Stomach (tissue), 19 donors: ENCODE measurements at places on chromosomes 2 and 18. TPM values are rescaled to one million over a fixed set of nuclear protein-coding genes. Genes with fewer than 3 reads are reported as not detected.

The FER1L5 gene
- 0.73 TPM for total RNA-seq

The EVA1A gene
- total RNA-seq = not detected

The PXDN gene
- 24.9 TPM for total RNA-seq

The PCARE gene
- total RNA-seq = not detected

- no peak overlapping the region for H3K27ac ChIP-seq
- DNase-seq = no peak
- no peaks in the 10 kb centered on the region for H3K36me3 ChIP-seq
These were observed 135.8 kb upstream of the DSEL start for GRCh38 chr18:67652288-67652687.

- no peak for DNase-seq
- no peaks in the 10 kb centered on the region for H3K4me1 ChIP-seq
- H3K36me3 ChIP-seq = no peaks in the 10 kb centered on the region
- no peaks in the 10 kb centered on the region for H3K27me3 ChIP-seq
- no peak overlapping the region for H3K4me3 ChIP-seq
These were observed 110.9 kb downstream of the NAB1 start for GRCh38 chr2:190759749-190760213.

DNA sequence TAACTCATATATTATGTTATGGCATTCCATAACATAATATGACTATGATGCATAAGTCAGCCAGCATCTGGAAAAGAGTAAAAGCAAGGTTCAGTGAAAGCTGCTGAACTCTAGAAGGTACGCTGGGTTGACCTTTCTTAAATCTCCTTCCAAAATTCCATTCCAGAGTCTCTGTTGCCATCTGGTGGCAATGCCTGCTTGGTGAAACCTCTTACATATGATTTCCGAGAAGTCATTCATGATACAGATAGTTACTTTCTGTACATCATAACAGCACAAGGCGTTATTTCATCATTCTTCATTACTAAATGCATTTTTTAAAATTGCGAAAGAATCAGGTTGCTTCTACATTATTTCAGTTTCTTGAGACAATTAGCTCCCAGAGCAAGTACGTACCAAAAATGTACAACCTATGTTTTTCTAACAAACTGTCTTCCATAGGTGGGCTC, 7.0 kb upstream of the EPG5 start:
- DNase-seq = peak; percentile 81
- peak overlapping the region; percentile 29 for H3K27ac ChIP-seq
- no peaks in the 10 kb centered on the region for H3K36me3 ChIP-seq
- no peak overlapping the region for H3K4me3 ChIP-seq
- no peaks in the 10 kb centered on the region for H3K4me1 ChIP-seq

- H3K36me3 ChIP-seq = peaks cover 16% of the 10 kb centered on the region
- H3K4me3 ChIP-seq = no peak overlapping the region
- H3K4me1 ChIP-seq = peaks cover 19% of the 10 kb centered on the region
- no peaks in the 10 kb centered on the region for H3K27me3 ChIP-seq
These were observed 6.3 kb downstream of the THNSL2 start for GRCh38 chr2:88176352-88176984.

DNA sequence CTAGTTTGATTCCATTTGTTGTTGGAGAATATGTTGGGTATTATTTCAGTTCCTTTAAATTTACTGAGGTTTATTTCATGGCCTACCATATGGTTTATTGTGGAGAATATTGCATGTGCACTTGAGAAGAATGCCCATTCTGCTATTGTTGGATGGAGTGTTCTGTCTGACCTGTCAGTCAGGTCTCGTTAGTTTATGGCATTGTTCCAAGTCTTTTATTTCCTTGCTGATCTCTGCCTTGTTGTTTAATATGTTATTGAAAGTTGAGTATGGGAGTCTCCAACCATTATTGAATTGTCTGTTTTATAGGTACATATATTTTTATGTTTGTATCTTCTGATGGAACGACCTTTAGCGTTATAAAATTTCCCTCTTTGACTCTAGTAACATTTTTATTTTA, 86.3 kb downstream of the PTPN4 start:
- H3K4me3 ChIP-seq = no peak overlapping the region
- DNase-seq = no peak
- no peaks in the 10 kb centered on the region for H3K4me1 ChIP-seq
- no peaks in the 10 kb centered on the region for H3K27me3 ChIP-seq

- DNase-seq = peak; percentile 16
- peaks cover 9% of the 10 kb centered on the region for H3K4me1 ChIP-seq
- no peak overlapping the region for H3K4me3 ChIP-seq
- H3K36me3 ChIP-seq = no peaks in the 10 kb centered on the region
- H3K27me3 ChIP-seq = no peaks in the 10 kb centered on the region
These were observed 35.4 kb upstream of the ITGAV start for GRCh38 chr2:186554429-186554828.

DNA sequence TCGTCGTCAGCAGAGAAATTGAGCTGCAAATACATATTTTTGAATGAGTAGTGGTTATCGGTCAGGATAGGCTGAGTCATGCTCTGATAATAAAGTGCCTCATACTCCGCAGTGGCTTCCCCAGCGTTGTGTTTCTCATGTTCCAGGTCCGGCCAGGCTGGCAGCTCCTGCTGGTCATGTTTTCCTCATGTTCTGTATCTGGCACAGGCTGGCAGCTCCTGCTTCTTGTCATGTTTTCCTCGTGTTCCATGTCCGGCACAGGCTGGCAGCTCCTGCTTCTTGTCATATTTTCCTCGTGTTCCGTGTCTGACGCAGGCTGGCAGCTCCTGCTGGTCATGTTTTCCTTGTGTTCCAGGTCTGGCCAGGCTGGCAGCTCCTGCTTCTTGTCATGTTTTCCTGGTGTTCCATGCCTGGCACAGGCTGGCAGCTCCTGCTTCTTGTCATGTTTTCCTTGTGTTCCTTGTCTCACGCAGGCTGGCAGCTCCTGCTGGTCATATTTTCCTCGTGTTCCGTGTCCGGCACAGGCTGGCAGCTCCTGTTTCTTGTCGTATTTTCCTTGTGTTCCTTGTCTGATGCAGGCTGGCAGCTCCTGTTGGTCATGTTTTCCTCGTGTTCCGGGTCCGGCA, 148.9 kb downstream of the ATP9B start:
- H3K4me3 ChIP-seq = no peak overlapping the region
- H3K36me3 ChIP-seq = peaks cover 13% of the 10 kb centered on the region
- peak overlapping the region; percentile 26 for H3K27ac ChIP-seq
- peak; percentile 69 for DNase-seq

GRCh38 chr2:197707316-197708213, 2.4 kb downstream of the MARS2 start:
- no peak for DNase-seq
- no peak overlapping the region for H3K27ac ChIP-seq
- peaks cover 6% of the 10 kb centered on the region for H3K36me3 ChIP-seq
- H3K27me3 ChIP-seq = no peaks in the 10 kb centered on the region
- peaks cover 31% of the 10 kb centered on the region for H3K4me1 ChIP-seq
- peak overlapping the region; percentile 81 for H3K4me3 ChIP-seq

DNA sequence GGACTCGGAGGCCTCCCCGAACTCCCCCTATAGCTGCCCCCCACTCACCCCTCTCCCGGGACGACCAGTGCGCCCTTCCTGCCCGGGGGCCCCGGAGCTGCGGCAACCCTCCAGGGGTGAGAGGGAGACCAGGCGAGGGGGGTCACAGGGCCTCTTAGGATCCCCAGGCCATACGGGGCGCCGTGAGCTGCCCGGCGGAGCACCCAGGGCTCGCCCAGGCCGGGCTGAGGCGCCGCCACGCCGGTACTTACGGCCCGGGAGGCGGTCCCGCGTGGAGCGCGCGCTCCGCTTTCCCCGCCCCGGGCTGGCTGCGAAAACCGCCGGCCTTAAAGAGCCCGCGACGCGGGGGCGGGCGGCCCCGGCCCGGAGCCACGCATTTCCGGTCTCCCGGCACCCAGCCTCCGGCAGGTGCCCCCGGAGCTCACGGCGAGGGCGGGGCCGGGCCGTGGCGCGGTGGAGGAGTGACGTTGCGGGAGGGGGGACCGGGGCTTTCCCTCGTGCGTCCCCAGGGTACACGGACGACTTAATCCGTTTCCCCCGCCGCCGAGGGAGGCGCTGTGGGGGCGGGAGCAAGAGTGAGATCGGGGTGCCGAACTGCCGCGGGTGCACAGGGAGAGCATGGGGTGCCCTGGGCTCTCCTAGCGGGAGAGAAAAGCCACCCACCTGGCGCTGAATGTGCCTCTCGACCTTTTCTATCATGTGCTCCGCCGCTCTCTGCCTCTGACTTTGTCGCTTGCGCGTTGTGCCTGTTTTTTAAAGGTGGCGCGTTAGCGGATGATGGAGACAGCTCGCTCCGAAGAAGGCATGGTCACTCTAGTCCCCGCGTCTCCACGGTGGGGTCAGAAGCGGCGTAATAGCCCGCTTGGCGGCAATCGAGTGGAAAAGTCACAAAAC, at the start of gene METTL21A:
Gene METTL21A, minus strand, starts transcription at position 381 of the 894 bp plus-strand sequence. CDS start 1,019 bp downstream, outside the sequence.
- H3K27ac ChIP-seq = peak within 1 kb of the TSS; percentile 96
- H3K4me1 ChIP-seq = peaks cover 44% of the 10 kb centered on the region
- peaks cover 5% of the 10 kb centered on the region for H3K36me3 ChIP-seq
- peak within 1 kb of the TSS; percentile 73 for H3K4me3 ChIP-seq

GRCh38 chr2:240850026-240850425, 18.6 kb upstream of the AGXT start:
- H3K27ac ChIP-seq = no peak overlapping the region
- no peaks in the 10 kb centered on the region for H3K36me3 ChIP-seq
- no peak overlapping the region for H3K4me3 ChIP-seq
- H3K4me1 ChIP-seq = no peaks in the 10 kb centered on the region
- DNase-seq = no peak

DNA sequence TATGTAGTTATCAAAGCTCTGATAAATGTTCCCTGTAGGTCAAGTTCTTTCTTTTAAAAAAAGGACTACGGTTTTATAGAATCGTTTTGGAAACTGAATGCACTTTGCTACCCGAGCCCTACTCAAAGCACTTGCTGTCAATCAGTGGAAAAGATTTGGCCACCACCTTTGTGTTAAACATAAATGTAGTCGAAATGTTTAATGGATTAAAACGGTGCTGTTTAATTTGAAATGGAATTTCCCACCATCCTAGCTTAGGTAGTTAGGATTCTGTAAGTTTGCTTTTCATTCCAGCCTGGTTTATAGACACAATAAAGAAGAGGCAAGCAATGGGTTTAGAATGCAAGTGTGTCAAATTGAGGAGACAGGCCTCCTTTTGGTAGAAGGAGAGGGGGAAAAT, 69.4 kb upstream of the MMADHC start:
- no peak overlapping the region for H3K27ac ChIP-seq
- no peaks in the 10 kb centered on the region for H3K27me3 ChIP-seq
- no peaks in the 10 kb centered on the region for H3K36me3 ChIP-seq
- peaks cover 6% of the 10 kb centered on the region for H3K4me1 ChIP-seq

GRCh38 chr2:150211164-150211631, 276.3 kb downstream of the RND3 start:
- no peaks in the 10 kb centered on the region for H3K27me3 ChIP-seq
- no peaks in the 10 kb centered on the region for H3K36me3 ChIP-seq
- H3K4me1 ChIP-seq = peaks cover 16% of the 10 kb centered on the region
- no peak for DNase-seq

- no peaks in the 10 kb centered on the region for H3K4me1 ChIP-seq
- no peak for DNase-seq
- H3K27ac ChIP-seq = no peak overlapping the region
- peaks cover 4% of the 10 kb centered on the region for H3K27me3 ChIP-seq
- no peak overlapping the region for H3K4me3 ChIP-seq
- H3K36me3 ChIP-seq = no peaks in the 10 kb centered on the region
These were observed 12.6 kb downstream of the RUFY4 start for GRCh38 chr2:218081695-218082094.

DNA sequence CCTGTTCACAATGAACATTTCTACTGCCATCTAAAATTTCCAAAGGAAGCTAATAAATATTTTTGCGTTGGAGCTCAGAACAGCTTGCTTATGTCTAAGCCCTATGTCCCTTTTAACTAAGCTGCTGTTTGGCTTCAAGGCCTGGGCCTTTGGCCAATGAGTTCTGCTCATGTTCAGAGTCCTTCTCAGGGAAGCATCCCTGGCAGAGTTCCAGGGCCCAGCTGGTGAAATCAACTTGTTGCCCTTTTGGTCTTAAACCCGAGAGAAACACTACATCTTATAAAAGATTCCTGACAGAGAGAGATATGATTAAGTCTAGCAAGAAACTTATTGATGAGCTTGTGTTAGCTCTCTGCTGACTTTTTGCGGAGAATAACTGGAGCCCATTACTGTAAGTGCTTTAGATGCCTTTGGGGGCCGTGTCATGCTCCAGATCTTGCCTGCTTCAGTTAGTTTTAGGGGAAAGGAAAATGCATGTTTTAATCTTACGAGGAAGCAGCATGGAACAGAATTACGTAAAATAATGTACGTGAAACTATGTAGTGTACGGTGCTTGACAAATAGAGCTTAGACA, 102.5 kb upstream of the NOSTRIN start:
- H3K36me3 ChIP-seq = peaks cover 8% of the 10 kb centered on the region
- H3K27ac ChIP-seq = no peak overlapping the region
- no peak overlapping the region for H3K4me3 ChIP-seq
- H3K27me3 ChIP-seq = no peaks in the 10 kb centered on the region

GRCh38 chr18:67938660-67939059, 422.1 kb upstream of the DSEL start:
- H3K36me3 ChIP-seq = no peaks in the 10 kb centered on the region
- H3K27ac ChIP-seq = no peak overlapping the region
- no peaks in the 10 kb centered on the region for H3K4me1 ChIP-seq
- H3K4me3 ChIP-seq = no peak overlapping the region

GRCh38 chr18:23682045-23682444, 7.2 kb upstream of the LAMA3 start:
- H3K4me1 ChIP-seq = no peaks in the 10 kb centered on the region
- peaks cover 4% of the 10 kb centered on the region for H3K27me3 ChIP-seq

GRCh38 chr2:200695191-200695590, 109.4 kb downstream of the AOX1 start:
- H3K4me1 ChIP-seq = no peaks in the 10 kb centered on the region
- no peak for DNase-seq
- no peak overlapping the region for H3K4me3 ChIP-seq
- no peak overlapping the region for H3K27ac ChIP-seq
- no peaks in the 10 kb centered on the region for H3K27me3 ChIP-seq
- H3K36me3 ChIP-seq = no peaks in the 10 kb centered on the region

DNA sequence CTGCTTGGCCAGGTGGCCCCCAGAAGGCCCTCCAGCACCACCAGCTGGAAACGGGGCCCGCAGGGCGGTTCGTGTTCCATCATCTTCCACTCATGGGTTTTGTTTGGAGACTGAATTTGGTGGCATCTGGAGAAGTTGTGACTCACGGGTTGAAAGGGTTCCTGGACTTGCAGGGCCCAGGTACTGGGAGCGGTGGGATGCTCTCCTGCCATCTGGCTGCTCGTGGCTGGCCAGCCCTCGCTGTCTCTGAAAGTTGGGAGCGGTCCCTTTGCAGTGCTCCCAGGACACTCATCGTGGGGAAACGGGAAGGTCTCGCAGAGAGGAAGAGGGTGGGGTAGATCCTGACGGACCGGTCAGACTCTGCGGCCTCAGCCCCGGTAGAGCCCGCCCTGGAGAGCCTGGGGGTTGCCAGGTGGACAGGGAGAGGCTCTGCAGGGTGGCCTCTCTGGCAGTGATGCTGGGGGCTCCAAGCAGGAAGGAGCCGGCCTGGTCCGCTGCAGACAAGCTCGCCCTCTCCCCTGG, 47.5 kb downstream of the TWIST2 start:
- H3K4me1 ChIP-seq = peaks cover 57% of the 10 kb centered on the region
- DNase-seq = no peak
- H3K36me3 ChIP-seq = no peaks in the 10 kb centered on the region
- H3K27me3 ChIP-seq = no peaks in the 10 kb centered on the region

DNA sequence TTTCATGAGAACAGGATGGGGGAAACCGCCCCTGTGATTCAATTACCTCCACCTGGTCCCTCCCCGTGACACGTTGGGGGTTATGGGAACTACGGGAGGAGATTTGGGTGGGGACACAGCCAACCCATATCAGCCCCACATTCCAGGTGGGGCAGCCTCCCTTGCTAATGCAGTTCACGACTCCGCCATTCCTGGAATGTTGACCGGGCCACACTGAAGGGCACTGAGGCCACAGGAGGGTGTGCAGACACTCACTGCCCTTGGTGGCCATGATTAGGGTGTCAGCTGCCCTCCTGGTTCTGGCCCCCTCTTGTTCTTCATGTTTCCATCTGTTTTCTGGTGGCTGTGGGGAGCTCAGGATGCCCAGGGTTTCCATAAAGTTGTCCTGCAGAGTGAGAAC, 176.3 kb downstream of the TWIST2 start:
- peaks cover 21% of the 10 kb centered on the region for H3K4me1 ChIP-seq
- no peaks in the 10 kb centered on the region for H3K27me3 ChIP-seq
- H3K4me3 ChIP-seq = no peak overlapping the region
